ENCODE measurements at places on chromosomes 12 and 14. TPM values are rescaled to one million over a fixed set of nuclear protein-coding genes. Genes with fewer than 3 reads are reported as not detected.

- H3K27ac ChIP-seq, result no peak overlapping the region
- H3K36me3 ChIP-seq, result no peaks in the 10 kb centered on the region
- no peak overlapping the region for H3K4me3 ChIP-seq
- no peaks in the 10 kb centered on the region for H3K27me3 ChIP-seq
- no peaks in the 10 kb centered on the region for H3K4me1 ChIP-seq
- DNase-seq, result no peak
Measured at GRCh38 chr14:104403421-104404220, 175.9 kb upstream of the C14orf180 start.

- no peaks in the 10 kb centered on the region for H3K36me3 ChIP-seq
- H3K27ac ChIP-seq, result peak overlapping the region; percentile 98
- no peaks in the 10 kb centered on the region for H3K27me3 ChIP-seq
- H3K4me1 ChIP-seq, result peaks cover 2% of the 10 kb centered on the region
Measured at GRCh38 chr14:92121207-92121669, 268 bp downstream of the NDUFB1 start.

GRCh38 chr14:100222224-100223093 lies 16.5 kb upstream of the YY1 start:
- no peaks in the 10 kb centered on the region for H3K27me3 ChIP-seq
- H3K4me3 ChIP-seq, result peak overlapping the region; percentile 54
- no peak for DNase-seq
- H3K27ac ChIP-seq, result peak overlapping the region; percentile 66
- no peaks in the 10 kb centered on the region for H3K36me3 ChIP-seq

DNA sequence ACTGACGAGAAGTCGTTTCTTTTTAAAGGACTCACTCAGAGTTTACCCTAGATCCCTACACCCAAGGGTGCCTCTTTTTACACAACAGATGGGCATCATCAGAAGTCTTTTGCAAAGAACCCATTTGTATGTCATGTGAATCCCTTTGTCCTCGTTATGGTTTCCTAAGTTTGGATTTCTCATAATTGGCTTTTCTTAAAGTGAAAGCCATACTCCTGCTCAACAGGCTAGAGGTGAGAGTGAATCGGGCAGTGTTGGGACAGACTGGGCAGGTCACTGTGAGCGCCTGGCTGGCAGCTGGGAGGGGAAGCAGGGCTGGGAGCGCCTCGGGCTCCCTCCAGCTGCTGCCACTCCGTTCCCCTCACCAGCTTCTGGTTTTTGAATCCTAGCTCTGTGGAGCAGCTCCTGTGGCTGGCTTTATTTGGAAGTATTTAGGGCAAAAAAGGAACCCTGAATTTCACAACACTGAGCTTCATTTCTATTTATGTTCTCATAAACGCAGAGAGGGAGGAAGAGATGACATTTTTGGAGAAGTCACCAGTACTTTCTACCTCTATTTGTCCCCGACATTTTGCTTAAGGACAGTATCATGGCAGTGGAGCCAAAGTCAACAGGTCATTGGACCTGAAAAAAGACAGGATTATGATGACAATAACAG lies 63.8 kb upstream of the ACTN1 start:
- H3K4me1 ChIP-seq, result peaks cover 42% of the 10 kb centered on the region
- H3K27ac ChIP-seq, result no peak overlapping the region
- H3K4me3 ChIP-seq, result no peak overlapping the region
- peak; percentile 45 for DNase-seq
- no peaks in the 10 kb centered on the region for H3K27me3 ChIP-seq

GRCh38 chr12:93387780-93388179 lies 10.1 kb downstream of the NUDT4 start:
- no peak overlapping the region for H3K27ac ChIP-seq
- DNase-seq, result peak; percentile 85
- H3K4me3 ChIP-seq, result no peak overlapping the region
- no peaks in the 10 kb centered on the region for H3K4me1 ChIP-seq
- H3K36me3 ChIP-seq, result no peaks in the 10 kb centered on the region

DNA sequence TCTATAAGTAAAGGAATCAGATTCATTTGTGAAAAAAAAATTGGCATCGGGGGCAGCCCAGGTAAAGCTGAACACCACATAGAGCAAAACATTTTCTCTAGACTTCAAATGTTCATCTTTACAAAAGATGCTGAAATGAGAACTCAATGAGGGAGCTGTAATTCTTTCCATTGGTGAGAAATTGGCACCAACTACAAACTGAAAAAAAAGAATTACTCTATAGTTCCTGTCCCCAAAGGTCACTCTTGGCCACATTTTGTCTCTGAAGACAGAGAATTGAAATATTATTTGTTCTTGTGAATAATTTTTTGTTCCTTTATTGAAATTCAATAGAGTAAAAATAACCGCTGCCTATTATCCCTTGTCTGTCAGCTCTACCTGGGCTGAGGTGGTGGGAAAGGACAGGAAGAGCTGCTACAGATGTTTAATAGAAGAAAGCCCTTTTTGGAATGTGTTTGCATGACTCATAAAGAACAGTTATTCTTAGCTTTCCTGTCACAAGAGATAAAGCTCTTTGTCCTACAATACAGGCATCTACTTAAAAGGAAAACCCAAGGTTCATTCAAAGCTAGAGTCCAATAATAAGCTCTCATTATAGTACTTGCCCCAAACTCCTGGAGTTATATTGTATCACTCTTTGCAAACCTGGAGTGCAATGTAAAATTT lies 380.1 kb upstream of the KITLG start:
- no peak overlapping the region for H3K4me3 ChIP-seq
- peak; percentile 75 for DNase-seq
- no peaks in the 10 kb centered on the region for H3K4me1 ChIP-seq
- no peaks in the 10 kb centered on the region for H3K27me3 ChIP-seq
- H3K27ac ChIP-seq, result no peak overlapping the region
- no peaks in the 10 kb centered on the region for H3K36me3 ChIP-seq

DNA sequence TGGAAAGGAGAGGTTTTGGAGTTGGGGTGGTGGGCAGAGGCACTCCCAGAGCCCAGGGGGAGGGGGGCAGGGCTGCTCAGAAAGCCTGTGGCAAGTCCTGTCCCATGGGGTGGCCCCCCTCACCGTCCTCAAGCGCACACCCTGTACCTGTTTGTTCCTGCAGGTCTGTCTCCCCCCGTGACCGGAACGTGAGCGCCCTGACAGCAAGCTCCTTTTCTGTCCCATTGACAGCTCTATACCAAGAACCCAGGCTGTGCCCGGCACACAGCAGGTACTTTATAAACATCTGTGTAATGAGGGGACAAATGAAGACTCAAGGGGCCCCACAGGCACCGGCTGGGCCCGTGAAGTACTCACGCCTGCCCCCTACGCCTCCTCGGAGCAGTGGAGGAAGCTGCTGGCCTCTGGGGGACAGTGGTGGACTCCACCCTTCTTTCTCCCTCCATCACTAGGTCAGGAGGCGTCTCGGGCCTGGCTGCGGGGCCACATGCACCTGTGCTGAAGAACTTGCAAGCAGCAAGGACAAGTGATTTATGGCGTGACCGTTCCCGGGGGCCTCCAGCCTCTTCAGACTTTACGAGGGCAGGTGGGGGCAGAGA lies 65.8 kb downstream of the GALNT9 start:
- no peak overlapping the region for H3K4me3 ChIP-seq
- H3K36me3 ChIP-seq, result no peaks in the 10 kb centered on the region
- H3K4me1 ChIP-seq, result no peaks in the 10 kb centered on the region
- H3K27ac ChIP-seq, result no peak overlapping the region

DNA sequence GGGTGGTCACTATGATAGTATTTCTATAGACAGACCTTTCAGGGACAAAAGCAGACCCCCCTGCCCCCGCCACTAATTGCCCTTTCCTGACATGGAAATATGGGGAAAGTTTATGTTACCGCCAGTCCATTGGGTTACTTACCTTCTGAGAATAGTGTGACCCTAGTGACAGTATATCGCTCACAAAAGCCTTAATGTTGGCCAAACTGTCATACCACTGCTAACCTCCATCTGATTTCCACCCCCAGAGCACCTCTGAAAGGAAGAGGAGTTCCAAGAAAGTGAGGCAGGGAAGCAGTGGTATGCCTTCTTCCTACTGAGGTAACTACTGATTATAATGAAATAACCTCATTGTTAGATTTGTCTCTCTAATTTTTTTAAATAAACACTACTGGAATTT lies 67.5 kb upstream of the CCDC91 start:
- no peaks in the 10 kb centered on the region for H3K36me3 ChIP-seq
- H3K4me3 ChIP-seq, result no peak overlapping the region
- no peak overlapping the region for H3K27ac ChIP-seq
- H3K27me3 ChIP-seq, result no peaks in the 10 kb centered on the region
- no peak for DNase-seq

DNA sequence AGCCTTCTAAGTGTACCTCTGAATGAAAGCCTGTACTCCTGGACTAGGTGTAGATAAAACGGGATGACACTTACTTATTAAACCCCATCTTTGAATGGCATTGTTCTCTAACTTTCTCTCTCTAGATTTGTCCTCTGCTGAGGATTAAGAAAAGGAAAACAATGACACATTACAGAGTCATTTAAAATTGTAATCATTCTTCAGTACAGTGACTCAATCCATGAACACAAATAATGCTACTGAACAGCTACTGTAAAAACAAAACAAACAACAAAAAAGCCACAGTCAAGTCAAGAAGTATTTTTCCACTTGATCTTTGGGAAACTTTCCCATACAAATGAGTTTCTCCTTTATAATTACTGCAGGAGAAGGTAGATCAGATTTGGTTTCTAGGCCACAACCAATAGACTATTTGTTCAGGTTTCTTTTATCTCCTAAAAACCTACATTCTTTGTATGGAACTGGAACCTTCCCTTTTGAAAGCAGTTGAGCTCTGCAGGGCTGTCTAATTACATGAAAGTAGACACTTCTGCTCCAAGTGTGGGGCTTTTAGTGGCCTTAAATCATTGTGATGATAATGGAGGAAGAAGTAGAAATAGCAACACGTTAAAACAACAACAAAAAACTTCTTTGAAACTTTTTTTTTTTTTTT lies 219.1 kb downstream of the ESR2 start:
- no peaks in the 10 kb centered on the region for H3K36me3 ChIP-seq
- no peaks in the 10 kb centered on the region for H3K4me1 ChIP-seq
- peak; percentile 64 for DNase-seq
- no peak overlapping the region for H3K27ac ChIP-seq

The LRRC10 gene
- polyA plus RNA-seq, result not detected

The ZNF891 gene
- 0.27 TPM for polyA plus RNA-seq

The AQP6 gene
- polyA plus RNA-seq, result not detected

DNA sequence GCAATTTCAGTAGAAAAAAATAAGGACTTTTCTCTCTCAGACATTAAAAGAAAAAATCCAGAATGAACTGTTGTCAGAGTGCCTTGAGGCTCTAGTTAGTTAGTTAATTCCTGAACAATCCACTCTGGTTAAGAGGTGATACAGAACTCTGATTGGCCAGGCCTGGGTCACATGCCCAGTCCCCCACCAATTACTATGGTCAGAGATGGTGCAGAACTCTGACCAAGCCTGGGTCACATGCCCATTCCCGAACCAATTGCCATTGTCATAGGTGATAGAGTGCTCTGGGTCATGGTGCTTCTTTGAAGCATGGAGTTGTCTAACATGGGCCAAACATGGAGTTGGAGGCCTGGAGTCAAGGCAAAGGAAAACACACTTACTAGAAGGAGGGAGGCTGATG lies 11.1 kb upstream of the MYO1H start:
- H3K27ac ChIP-seq, result no peak overlapping the region
- H3K27me3 ChIP-seq, result no peaks in the 10 kb centered on the region
- H3K4me1 ChIP-seq, result no peaks in the 10 kb centered on the region
- no peaks in the 10 kb centered on the region for H3K36me3 ChIP-seq
- no peak overlapping the region for H3K4me3 ChIP-seq
- DNase-seq, result no peak

DNA sequence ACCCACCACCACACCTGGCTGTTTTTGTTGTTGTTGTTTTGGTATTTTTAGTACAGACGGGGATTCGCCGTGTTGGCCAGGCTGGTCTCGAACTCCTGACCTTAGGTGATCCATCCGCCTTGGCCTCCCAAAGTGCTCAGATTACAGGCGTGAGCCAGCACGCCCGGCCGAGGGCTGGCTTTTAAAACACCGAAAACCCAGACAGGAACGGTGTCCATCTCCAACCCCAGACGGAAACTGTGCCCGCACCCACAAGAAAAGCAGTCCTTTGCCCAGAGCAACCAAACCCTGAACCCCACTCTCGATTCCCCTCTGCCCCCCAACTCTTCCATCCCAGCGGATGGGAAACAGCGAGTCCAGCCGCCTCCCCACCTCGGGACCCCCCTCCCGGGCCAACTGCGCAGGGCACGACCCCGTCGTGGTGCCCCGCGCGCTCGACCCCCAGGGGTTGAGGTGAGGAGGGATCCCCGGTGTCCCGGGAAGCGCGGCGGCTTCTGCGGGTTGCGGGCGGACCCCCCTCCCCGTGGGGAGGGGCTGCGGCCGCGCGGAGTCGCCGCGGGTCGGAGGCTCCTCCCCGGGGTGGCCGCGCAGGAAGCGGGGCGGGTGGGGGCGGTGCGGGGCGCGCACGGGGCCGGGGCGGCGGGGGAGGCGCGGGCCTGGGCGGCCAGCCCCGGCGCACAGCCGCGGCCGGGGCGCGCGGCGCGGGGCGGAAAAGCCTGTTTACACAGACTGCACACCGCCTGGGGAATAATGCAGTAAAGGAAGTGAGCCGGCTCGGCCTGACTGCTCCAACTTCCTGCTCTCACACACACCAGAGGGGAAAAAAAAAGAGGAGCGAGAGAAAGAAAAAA lies at the start of gene ELK3:
Gene ELK3, plus strand, starts transcription at position 651 of the 851 bp plus-strand sequence.
- H3K4me3 ChIP-seq, result peak within 1 kb of the TSS; percentile 96
- DNase-seq, result peak; percentile 72
- H3K27ac ChIP-seq, result peak within 1 kb of the TSS; percentile 98
- no peaks in the 10 kb centered on the region for H3K27me3 ChIP-seq
- no peaks in the 10 kb centered on the region for H3K36me3 ChIP-seq

GRCh38 chr14:99673305-99674063 lies 10.6 kb upstream of the CYP46A1 start:
- no peaks in the 10 kb centered on the region for H3K36me3 ChIP-seq
- no peaks in the 10 kb centered on the region for H3K4me1 ChIP-seq
- DNase-seq, result no peak
- H3K27ac ChIP-seq, result no peak overlapping the region
- no peak overlapping the region for H3K4me3 ChIP-seq

The ANKRD13A gene
- 246 TPM for polyA plus RNA-seq

DNA sequence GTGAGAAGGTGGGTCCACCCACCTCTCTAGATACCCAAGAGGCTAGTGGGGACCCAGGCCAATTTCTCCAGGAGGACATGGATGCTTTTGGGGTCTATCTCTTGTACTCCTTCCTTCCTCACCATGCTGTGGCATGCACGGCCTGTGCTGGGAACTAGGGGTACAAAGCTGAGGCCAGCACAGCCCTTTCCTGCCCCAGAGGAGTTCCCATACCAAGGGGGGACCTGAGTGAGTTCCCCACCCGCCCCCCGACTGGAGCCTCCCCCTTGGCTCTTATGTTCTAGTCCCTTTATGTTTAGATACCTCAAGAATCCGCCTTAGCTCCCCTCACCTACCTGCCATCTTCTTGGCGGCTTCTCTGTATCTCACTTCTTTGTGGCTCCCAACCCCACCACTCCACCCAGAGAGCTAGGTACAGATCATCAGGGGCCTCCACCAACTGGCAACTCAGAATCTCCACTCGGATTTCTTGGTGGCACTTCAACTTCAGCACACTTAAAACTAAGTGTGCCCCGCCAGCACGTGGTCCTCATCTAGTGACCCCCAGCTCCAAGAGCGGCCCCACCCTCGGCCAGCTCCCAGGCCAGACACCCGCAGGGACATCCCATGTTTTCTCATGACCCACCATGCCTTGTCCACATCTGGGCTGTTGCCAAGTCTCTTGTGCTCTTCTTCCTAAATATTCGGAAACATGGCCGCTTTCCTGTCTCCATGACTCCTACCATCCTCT lies 115.2 kb upstream of the RTL1 start:
- H3K4me1 ChIP-seq, result no peaks in the 10 kb centered on the region
- DNase-seq, result no peak
- no peak overlapping the region for H3K27ac ChIP-seq

- no peak overlapping the region for H3K4me3 ChIP-seq
- H3K27me3 ChIP-seq, result no peaks in the 10 kb centered on the region
- no peak for DNase-seq
- no peaks in the 10 kb centered on the region for H3K36me3 ChIP-seq
Measured at GRCh38 chr14:65966188-65966587, 520.0 kb upstream of the CCDC196 start.

Measured in fibroblast of lung (primary cell).